T follicular helper cell (primary cell): ENCODE measurements at places on chromosomes 6 and 20.

GRCh38 chr20:7540923-7541322 is 399.3 kb downstream of the HAO1 start:
- DNase-seq, result no peak

- no peak for DNase-seq
These were observed 57.6 kb upstream of the LOC128125822 start for GRCh38 chr6:63514488-63515173.

DNA sequence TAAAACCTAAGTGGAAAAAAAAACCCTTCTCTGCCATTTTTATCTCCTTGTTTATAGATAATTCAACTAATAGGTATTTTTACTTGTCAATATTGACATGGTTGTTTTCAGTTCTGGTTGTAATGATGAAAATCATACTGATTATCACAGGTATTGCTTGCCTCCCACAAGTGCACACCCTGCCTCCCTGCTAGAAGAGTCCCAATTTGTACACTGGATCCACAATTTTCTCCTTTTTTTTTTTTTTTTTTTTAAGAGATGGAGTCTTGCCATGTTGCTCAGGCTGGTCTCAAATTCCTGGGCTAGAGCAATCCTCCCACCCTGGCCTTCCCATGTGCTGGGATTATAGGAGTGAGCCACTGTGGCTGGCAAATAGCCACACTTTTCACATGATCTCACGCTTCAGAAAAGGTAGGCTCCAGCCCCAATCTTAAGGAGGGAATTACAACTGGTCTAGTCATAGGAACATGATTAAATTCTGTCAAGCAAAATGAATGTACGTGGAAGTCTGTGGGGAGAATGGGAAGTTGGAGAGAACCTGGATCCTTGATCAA is 12.3 kb downstream of the DYNLT2 start:
- no peak for DNase-seq

- DNase-seq, result no peak
These were observed 202.7 kb upstream of the MARCKS start for GRCh38 chr6:113654396-113654795.

DNA sequence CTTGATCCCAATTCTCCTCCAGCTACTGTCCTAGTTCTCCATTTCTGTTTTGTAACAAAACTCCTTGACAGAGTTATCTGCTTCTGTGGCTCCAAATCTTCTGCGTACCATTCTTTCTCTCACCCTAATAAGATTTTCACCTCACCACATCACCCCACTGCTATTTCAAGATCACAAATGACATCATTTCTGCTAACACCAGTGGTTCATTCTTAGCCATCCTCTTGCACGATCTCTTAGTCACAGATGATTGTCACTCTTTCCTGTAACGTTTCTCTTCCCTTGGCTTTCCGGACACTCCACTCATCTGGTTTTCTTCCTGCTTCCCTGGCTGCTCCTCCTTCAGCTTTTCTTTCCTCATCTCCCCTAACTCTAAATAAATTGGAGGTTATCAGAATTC is 56.8 kb upstream of the FABP7 start:
- no peak for DNase-seq

DNA sequence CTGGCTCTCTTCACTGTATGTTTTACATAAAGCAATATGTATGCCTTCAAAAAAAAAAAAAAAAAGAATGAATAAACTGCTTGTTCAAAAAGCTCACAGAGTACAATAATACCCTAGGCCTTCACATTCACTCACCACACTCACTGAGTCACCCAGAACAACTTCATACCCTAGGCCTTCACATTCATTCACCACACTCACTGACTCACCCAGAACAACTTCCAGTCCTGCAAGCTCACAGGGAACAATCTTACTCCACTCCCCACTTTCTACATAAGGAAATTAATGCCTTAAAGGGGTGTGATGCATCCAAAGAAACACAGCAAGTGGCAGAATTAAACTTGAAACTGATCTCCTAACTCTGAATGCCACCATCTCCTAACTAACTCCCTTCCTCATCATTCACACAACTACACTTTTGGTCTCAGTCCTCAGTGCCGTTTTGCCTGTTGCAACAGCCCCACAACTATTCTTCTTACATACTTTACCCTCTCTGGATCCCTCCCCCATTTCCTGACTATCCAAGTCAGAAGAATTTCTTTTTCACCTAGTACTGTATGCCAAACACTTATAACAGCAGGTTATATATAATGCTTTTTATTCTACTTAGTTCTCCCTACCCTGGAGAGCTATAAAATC is 34.2 kb downstream of the NHSL1 start:
- no peak for DNase-seq

DNA sequence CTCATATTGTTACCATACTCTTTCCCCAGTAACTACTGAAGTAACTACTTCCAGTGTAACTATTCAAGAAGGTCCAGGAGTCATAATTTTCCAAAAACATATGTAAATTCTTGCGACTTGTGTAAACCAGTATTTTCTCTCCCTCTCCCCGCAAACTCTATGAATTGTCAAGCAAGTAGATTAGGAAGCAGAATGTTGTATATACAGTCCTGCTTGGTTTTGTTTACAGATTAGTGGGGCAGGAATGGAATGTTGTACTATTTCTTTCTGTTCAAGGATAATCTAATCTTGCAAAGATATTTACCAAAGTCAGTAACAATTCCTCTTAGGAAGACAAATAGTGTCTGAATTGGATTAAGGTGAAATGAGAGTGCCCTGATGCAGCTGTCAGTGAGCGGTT is 234.9 kb upstream of the PLN start:
- no peak for DNase-seq

- DNase-seq, result no peak
These were observed 246.2 kb downstream of the FOXC1 start for GRCh38 chr6:1855890-1856289.

DNA sequence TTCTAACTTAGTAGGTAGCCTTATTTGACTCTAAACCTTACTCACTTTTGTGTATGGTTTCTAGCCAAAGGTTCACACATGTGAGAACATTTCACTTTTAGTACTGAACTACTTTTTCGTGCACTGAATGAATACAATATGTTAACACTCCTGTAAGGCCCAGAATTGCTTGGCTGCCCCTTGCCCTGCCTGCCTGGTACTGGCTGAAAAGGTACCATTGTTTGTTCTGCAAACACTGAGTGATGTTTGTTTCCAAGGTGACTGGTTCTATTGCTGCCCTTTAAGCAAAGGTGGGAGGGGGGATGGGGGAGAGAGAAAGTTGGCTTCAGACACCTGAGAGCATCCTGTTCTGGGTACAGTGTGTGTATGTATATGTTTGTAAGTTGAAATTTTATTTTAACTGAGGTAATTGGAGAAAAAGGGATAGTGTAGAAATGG is 31.2 kb downstream of the RREB1 start:
- peak; percentile 37 for DNase-seq

- no peak for DNase-seq
These were observed 181.9 kb downstream of the ERMARD start for GRCh38 chr6:169933251-169933821.

DNA sequence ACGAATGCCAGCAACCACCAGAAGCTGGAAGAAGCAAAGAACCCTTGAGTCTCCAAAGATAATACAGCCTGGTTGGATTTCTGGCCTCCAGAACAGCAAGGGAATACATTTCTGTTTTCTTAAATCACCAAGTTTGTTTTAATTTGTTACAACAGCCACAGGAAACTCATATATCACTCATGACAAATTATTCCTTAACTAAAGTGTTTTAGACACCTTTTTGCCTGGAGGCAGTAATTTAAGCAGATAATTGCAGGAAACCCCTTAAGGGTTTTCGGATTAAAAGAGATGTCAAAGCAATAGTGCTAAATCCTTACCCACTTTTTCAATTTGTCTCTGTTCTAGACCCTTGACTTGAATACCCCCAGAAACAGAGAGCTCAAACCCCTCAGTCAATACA is 1050.0 kb downstream of the EPHA7 start:
- DNase-seq, result no peak

- DNase-seq, result no peak
These were observed 36.5 kb upstream of the MPC1 start for GRCh38 chr6:166419286-166419685.

- DNase-seq, result no peak
These were observed 18.9 kb downstream of the NCOA7 start for GRCh38 chr6:125809570-125810170.

- no peak for DNase-seq
These were observed 17.2 kb downstream of the SERINC3 start for GRCh38 chr20:44504402-44505307.

DNA sequence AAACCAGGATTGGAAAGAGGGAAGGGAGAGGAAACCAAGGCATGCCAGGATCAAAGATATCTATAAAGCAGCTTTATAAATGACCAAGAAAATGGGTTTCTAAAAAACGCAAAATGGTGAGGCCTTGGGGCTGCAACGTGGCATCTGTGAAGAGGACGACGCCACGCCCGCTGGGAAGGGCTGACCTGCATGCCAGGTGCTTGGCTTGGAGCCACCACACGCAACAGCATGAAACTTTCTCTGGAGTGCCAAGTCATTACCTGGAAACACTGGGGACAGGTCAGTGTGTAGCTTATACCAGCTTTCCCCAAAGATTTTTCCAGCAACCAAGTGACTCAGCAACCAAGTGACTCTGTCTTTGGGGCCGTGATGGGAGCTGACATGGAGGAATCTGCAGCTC is 82.5 kb downstream of the POPDC3 start:
- no peak for DNase-seq

DNA sequence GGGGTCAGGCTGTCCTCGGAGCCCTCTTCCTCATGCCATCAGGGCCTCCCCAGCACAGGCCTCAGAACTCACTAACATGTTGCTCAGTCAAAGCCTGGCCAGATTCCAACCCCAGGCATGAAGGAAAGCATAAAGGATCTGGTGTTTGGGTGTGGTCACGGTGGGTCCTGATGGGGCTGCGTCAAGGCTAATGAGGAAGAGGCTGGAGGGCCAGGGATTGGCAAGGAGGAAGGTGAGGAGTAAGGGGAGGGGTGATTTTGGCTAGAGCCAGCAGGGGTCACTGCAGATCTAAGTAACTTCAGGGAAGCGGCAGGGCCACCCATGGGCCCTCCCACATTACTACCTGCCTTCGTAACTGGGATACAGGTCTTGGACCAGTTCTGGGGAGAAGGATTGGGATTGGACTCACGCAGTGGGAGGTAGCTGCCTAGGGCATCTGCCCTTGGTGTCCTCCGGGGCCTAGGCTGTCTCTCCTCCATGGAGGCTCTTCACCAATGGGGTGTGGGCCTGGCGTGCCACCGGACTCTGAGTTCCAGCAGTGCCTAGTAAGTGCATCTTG is 36.2 kb upstream of the MRPS18A start:
- peak; percentile 42 for DNase-seq

GRCh38 chr20:46218656-46219055 is 89.6 kb downstream of the CDH22 start:
- DNase-seq, result no peak

DNA sequence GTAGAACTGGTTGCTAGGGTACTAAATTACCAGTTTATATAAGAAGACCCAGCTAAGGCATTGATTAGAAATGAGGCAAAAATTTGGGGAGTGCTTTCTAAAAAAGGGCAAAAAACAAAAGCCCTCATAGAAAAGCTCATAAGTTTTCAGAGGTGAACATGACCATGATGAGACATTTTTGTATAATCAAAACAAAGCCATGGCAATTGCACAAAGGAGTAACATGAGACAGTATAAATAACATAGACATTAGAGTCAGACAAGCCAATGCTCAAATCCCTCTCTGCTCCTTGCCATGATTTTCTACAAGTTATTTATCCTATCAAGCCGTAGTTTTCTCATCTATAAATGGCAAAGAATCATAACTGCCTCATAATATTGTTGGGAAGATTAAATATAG is 112.2 kb upstream of the ADTRP start:
- DNase-seq, result no peak

DNA sequence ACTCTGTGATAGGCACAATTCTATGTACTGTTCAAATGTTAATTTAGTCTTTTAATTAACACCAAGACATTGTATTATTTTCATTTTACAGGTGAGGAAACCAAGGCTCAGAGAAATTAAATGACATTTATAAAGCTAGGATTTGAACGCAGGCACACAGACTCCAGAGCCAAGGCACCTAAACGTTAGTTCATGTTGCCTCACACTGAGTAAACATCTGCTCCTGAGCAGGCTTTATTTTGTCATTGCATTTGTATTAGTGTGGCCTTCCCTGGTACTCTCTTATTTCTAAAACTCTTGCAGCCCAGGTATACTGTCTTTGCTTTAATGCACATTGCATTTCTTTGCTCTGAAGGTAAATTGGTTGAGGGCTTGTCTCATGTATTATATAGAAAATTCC is 263.1 kb upstream of the FLRT3 start:
- DNase-seq, result no peak

DNA sequence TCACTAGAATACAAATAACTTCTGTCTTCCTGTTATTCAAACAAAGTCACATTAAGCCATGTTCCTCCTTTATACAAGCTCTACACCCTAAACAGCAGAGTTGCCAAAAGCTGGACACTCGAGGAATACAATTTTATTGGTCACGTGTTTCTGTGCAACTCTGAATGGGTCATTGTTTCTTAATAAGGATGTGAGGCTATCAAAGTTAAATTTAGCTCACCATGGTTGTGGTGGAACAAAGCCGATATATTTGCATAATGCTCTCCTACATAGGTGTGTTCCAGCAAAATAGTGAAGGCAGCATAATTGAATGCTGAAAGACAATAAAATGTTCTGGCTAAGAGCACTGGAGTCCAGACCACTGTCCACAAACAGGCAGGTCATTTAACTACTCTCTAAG is 36.9 kb upstream of the CD2AP start:
- no peak for DNase-seq

GRCh38 chr20:17843246-17844132 is 125.1 kb downstream of the SNX5 start:
- no peak for DNase-seq

- no peak for DNase-seq
These were observed 67.6 kb downstream of the FYN start for GRCh38 chr6:111805511-111806164.

GRCh38 chr20:17565169-17565845 is 4.6 kb upstream of the DSTN start:
- no peak for DNase-seq

DNA sequence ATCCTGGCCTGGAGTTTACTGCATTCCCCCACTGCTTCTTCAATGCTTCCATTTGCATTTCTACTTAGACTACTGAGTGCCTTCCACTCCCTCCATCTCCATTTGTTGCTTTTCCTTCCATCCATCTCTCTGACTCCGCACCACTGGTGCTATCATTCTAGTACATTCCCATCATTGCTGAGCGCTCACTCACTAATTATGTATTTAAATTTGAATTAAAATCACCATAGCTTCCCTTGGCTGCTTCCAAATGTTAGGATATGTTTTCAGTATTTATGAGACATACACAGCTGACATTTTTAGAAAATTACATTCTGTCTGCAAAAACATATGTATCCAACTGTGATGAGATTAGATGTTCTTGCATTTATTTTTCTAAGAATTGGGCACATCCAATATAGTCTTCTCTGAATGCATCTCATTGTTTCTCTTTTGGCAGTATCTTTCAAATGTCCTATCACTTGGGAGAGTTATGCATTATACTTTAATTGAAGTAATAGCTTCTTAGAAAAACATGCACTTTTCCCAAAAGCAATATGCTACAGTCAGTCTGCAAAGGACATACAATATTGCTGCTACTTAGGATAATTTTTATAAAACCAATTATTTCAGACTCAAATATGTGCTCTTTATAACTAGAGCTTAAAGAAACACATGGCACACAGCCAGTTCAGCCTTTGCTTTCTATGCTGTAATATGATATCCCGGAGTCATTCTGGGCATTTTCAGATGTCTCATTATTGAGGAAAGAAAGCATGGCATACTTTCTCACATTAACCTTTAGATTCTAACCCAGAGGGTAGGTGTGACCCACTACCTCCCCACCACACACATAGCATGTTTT is 12.1 kb upstream of the COL21A1 start:
- no peak for DNase-seq

GRCh38 chr20:46832555-46832954 is 62.1 kb upstream of the EYA2 start:
- no peak for DNase-seq
